Epithelial cell of alveolus of lung (primary cell): ENCODE measurements at places on chromosomes 16 and 17. TPM values are rescaled to one million over a fixed set of nuclear protein-coding genes. Genes with fewer than 3 reads are reported as not detected.

The TERB1 gene
- total RNA-seq = not detected in 2 replicates

The SRSF2 gene
- total RNA-seq = 207 and 239 TPM in 2 replicates

The TP53TG3 gene
- total RNA-seq = not detected in 2 replicates

The OTOP2 gene
- total RNA-seq = not detected in 2 replicates

The DOC2A gene
- total RNA-seq = 0.52 and 2.7 TPM in 2 replicates

The STH gene
- not detected in 2 replicates for total RNA-seq

The RAB11FIP4 gene
- total RNA-seq = under 0.01 and 0.52 TPM in 2 replicates

The TBC1D3L gene
- 1.0 and 6.4 TPM in 2 replicates for total RNA-seq

The DNAAF8 gene
- total RNA-seq = under 0.01 and 0.08 TPM in 2 replicates

The KRT23 gene
- total RNA-seq = under 0.01 TPM in 1 of 2 replicates, not detected in the other
